ENCODE measurements at places on chromosomes 1 and 21.
A peak's percentile ranks its signal among the peaks of the same experiment; 100 is the strongest.

DNA sequence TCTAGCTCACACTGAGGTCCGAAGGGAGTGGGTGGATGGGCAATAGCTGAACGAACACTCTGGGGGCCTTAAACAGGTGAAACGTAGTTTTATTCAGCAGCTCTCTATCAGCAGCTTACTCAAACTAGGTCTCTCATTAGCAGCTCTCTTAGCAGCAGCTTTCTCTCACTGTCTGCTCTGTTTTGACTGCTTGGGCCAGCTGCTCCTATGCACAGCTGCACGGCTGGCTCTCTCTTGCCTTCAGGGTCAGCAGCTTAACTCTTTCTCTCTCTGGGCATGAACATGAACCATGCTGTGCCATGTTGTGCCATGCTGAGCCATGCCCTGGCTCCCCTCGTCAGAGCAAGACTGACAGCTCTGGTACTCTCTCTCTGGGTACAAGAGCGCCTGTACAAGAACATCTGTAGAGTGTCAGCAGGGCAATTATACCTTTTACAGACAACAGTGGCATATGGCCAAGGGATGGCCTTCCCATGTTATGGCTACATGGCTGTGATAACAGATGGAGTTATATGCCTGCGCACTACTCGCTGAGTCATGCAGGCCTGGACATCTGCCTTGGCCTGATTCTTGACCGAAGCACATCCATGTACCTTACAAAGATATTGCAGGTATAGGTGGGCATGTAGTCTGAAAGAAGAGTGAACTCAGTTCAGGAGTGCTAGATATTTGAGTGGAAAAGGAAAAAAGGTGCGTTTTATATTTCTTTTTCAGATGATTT lies 152.4 kb downstream of the LEPR start:
- no peak for DNase-seq

DNA sequence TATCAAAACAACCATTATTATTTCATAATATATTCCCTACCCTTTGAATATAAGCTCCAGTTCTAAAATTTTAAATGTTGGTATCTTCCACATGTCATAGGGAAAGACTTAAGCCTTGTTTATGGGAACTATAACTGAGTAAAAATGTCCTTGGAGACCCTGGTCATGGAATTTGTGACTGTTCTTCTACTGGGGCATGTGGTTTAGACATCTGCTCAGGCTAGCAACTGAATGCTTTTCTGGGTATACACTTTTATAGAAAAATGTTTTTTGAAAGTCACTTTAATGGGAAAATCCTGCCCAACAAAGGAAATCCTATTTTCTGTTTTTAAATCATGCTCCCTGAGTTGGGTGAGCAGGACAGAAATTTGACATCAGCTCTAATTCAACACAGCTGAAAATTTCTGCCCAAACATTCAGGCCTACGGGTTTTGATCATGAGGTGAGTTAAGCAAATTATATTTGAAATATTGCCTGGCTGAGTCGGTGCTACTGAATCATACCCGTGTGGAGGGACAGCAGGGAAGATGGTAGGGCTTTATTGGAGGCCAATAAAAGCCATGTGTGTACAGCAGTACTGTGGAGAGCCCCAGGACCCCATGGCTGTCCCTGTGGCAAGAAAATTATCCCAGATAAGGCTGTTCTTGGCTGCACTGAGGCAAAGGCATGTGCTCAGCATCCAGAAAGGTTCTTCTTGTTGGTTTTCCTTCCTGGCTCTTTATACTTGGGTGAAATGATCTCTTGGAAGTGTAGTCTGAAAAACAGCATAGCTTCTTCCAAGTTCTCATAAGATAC lies 391.8 kb downstream of the DISC1 start:
- DNase-seq, result peak; percentile 15

DNA sequence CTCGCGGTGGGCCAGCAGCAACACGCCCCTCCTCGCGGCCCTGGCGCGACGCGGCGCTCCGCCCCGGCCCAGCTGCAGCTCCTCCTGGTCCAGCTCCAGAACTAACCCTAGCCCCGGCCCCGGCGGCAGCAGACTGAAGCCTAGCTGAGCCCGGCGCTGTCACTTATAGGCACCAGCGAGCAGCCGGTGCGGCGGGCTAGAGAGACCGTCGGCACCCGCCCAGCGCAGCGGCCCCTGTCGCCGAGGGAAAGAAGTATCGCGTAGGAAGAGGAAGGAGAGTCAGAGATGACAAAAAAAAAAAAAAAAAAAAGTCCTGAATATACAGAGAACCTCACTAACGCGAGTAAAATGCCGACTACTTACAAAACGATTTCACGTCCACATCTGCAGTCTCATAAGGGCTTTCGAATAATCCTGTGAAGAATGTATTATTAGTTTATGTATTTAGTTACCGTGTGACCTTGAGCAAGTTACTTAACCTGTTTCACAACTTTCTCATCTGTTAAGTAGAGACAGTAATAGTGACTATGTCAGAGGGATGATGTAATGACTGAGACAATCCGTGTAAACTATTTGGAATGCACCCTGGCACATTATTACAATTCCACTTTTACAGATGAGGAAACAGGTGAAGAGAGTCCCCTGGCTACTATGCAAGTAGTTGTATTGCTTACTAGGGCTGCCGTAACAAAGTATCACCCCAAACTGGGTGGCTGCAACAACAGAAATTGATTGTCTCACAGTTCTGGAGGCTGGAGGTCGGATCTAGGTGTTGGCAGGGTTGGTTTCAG lies at the start of gene SLC9A1:
Gene SLC9A1, minus strand, starts transcription at position 135 of the 791 bp plus-strand sequence. CDS start 791 bp downstream, outside the sequence.
- DNase-seq, result peak; percentile 90

GRCh38 chr1:6948416-6948815 lies 163.2 kb downstream of the CAMTA1 start:
- no peak for DNase-seq

GRCh38 chr1:94142583-94142982 lies 21.6 kb upstream of the ABCA4 start:
- DNase-seq, result no peak

DNA sequence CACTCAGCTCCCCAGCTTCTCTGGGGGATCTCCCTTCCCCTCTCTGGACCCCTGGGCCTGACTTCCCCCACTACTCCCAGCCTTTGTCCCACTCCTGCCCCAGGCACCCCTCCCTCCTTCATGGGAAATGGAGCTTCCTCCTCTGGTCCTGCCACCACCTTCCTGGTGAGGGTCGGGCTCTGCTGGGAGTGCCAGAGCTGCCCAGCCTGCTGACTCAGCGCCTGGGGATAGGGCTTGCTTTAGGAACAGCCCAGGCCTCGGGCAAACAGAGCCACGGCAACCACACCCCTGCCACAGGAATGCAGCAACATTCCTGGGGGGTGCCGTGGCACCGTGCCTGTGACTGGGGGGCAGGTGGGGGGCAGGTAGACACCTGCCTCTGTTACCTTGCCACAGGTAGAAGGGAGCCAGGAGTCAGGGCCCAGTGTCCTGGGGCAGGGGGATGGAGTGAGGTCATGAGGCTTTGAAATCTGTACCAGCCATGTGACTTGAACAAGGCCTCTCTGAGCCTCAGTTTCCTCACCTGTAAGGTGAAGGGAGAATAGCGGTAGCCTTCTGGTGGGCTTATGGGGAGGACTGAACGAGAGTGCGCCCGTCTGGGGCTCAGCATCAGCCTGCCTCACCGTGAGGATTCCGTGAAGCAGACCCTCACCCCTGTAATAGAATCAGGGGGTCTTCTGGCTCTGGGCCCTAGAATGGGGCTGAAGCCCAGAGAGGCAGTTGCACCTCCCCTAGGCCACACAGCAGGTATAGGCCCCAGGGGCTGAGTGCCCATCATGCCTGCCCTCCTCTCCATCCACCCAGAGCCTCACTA lies 17.8 kb upstream of the EPHA2 start:
- peak; percentile 75 for DNase-seq

GRCh38 chr1:61051719-61052394 lies 30.5 kb upstream of the NFIA start:
- DNase-seq, result no peak

DNA sequence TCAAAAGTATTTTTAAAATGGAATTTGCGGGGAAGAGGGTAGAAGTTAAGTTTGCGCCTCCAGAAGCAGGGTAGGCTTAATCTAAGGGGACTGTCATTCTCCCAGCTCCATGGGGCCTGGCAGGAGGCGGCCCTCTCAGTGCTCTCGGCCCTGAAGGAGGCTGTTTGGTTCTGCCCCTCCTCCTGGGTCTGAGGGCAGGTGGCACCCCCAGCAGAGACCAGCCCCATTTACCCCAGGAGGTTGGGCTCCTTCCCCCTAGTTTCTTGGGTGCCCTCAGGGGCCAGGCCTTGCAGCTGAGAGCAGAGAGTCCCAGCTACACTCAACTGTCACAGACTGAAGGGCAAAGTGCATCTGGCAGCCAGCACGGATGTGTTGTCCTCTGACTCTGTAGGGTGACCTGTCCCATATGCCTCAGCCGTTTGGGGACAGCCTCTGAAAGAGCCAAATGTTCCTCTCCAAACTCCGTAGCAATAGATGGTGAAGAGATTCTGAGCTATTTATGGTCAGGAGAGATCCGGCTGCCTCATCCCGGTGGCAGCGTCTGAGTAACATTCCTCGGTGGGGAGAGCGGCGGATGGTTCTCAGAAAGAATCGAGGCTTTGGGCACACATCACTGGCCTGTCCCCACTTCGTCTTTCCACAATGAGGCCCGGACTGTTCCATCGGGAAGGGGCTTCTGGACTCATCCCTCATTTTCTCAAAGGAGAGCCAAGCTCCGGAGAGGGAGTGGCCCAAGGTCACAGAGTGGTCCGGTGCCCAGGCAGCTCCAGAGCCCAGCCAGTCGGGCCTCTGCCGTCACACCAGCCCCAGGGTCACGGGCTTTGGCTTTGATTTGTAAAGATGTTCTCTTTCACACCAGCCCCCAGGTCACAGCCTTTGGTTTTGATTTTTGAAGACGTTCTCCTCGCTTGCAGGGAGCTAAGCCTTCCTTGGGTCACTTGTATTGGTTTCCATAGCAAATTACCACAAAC lies 424.2 kb upstream of the VAMP3 start:
- no peak for DNase-seq

GRCh38 chr21:43024439-43025136 lies 50.2 kb downstream of the PKNOX1 start:
- no peak for DNase-seq

- DNase-seq, result no peak
Measured at GRCh38 chr1:87394982-87395381, 66.3 kb downstream of the LMO4 start.

DNA sequence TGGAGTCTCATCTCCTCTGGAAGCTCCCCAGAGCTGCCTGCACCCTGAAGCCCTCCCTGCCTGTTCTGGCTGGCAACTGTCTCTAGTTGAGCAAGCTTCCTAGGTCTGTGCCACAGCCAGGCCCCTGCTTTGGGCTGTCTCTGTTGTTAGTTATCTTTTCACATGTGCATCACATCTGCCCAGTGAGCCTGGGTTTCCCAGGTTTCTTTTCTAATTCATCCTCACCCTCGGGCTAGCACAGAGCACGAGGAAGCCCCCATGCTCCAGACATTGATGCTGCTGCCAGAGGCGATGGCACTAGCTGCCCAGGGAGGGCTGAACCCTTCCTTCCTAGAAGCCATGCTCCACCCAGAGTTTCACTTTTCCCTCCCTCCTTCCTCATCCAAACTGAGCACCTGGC lies 27.2 kb downstream of the RASSF5 start:
- DNase-seq, result no peak

GRCh38 chr1:167798952-167799351 lies 77.2 kb downstream of the MPZL1 start:
- DNase-seq, result no peak

GRCh38 chr1:86872086-86872485 lies 41.8 kb downstream of the SELENOF start:
- DNase-seq, result no peak

DNA sequence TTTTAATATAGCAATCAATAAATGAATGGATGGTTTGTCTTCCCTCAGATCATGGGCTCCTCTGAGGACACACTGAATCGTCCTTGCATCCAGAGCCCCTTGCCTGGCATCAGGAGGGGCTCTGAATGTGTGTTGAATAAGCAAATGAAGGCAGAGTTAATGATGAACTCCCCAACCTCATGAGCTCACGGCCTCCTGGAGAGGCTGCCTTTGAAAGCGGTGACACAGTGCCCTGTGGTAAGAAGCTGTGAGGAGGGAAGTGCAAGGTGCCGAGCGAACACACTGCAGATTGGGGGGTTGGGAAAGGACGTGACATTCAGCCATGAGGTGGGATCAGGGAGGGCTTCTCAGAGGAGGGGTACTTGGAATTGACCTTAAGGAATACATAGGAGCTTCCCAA lies 3.2 kb upstream of the PARS2 start:
- DNase-seq, result no peak

GRCh38 chr1:158259117-158259516 lies 4.9 kb downstream of the CD1A start:
- DNase-seq, result no peak

DNA sequence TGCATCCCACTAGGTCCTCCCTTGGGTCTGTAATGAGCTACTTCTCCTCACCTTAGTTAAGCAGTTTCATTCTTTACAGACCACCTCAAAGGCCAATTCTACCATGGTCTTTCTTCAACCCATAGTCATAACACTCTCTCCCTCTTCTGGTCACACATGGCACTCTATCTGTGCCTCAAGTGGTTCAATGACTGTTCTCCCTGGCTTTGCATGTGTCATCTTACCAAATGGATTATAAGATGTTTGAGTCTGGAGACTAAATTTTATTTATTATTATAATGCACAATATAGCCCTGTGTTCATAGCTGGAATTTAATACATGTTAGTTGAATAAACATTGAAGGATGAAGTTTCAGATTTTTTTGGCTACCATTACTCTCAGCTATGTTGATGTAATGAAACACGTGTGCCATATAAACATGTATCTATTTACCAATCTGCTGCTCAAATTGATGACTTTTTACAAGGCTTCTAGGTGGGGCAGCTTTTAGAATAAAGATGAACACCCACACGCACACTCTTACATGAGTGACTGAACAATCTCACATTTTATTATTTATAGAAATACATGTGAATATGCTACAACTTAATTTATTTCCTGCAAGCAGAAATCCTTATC lies 102.1 kb downstream of the RUNX1 start:
- DNase-seq, result no peak

- peak; percentile 51 for DNase-seq
Measured at GRCh38 chr1:14371771-14372497, 226.6 kb upstream of the KAZN start.

GRCh38 chr1:54499360-54500106 lies 48.5 kb upstream of the ACOT11 start:
- peak; percentile 54 for DNase-seq

DNA sequence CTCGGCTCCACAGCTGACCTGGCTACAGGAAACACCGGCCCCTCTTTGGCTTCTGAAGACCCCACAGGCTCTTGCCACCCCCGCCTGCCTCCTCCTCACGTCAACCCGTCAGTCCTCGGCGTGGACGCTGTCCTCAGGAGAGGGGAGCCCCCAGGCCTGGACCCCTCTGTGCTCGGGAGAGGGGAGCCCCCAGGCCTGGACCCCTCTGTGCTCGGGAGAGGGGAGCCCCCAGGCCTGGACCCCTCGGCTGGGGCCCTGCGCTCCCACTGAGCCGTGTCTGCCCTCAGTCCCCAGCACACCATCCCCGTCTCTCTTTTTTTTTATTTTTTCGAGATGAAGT lies 26.0 kb upstream of the C1orf159 start:
- DNase-seq, result no peak

DNA sequence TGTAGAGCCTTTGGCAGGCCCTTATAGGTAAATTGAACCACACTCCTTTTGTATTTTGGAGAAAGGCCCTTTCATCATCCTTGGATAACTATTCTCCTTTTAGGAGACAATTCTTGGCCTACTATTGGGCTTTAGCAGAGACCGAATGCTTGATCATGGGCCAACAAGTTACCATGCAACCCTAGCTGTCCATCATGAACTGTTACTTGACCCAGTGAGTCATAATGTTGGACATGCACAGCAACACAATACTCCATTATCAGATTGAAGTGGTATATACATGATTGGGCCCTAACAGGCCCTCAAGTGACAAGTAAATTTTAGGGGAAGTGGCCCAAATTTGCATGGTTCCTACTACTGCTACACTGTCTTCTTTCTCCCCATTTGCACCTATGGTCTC lies 84.4 kb downstream of the CATSPERE start:
- no peak for DNase-seq
